ENCODE measurements at places on chromosomes 5 and 9.

DNA sequence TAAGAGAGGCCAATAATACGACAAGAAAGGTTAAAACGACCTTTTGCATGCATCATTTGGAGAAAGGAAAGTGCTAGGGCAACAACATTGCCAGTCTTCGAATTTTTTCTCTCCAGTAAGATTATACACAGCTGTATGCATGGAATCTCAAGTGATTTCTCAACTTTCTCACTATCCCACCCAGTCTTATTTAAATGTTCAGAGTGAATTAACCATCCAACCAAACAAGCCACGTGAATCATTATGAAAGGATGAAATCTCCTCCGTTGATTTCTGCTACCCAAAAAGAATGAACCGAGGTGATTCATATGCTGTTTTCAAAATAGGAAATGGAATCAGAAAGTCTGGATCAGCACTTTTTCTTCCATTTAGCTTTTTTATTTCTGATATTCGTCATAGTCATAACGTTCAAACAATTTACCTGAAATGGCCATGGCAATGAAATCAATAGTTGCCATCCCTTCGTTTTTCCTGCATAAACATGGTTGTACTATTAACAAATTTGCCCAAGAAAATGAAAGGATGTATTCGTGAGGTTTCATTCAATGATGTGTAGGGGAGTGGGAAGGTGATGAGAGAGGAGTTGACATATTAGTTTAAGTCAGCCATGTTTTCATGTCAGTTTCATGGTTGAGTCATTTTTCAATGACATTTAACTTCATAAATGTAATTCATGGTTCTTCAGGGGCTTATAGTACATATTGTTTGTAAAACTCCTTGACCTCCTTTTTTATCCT is 170.9 kb upstream of the WWC1 start:
- DNase-seq, result no peak

DNA sequence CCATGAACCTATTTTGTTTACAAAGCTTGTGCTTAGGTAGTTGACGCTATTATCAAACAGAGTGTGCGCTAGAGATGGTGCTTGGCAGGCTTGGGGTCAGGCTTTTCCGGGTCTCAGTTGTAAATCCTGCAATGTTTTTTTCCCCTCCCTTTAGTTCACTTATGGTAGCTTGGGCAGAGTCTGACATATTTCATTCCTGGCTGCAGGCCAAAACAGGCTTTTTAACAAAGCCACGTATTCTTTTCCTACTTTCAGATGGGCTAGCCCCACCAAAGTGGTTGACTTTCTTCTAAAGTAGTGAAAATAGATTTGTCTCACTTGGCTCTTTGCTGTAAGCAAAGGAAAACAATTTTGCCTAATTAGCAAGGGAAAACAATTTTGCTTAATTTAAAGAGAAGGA is 58.0 kb upstream of the FBN2 start:
- DNase-seq, result no peak

DNA sequence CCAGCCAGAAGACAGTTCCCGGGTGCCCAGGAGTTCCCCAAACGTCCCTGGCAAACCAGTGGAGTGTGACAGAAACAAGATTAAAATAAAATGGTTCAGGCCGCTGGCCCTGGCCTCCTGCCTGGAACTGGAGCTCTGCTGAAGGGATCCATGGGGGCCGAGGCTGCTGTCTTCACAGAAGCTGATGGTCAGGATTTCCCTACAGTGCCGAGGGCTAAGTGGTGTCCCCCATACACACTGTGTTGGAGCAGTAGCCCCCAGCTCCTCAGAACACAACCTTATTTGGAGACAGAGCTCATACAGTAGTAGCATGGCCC is 55.9 kb downstream of the MRPL36 start:
- DNase-seq, result no peak

- DNase-seq, result no peak
Measured at GRCh38 chr9:96204853-96205252, 97.1 kb downstream of the HSD17B3 start.

- no peak for DNase-seq
Measured at GRCh38 chr5:57774439-57774838, 291.8 kb upstream of the ACTBL2 start.

- DNase-seq, result no peak
Measured at GRCh38 chr5:43573058-43573457, 16.2 kb upstream of the PAIP1 start.
